ENCODE measurements at places on chromosomes 6 and 20.
A peak's percentile ranks its signal among the peaks of the same experiment; 100 is the strongest.

DNA sequence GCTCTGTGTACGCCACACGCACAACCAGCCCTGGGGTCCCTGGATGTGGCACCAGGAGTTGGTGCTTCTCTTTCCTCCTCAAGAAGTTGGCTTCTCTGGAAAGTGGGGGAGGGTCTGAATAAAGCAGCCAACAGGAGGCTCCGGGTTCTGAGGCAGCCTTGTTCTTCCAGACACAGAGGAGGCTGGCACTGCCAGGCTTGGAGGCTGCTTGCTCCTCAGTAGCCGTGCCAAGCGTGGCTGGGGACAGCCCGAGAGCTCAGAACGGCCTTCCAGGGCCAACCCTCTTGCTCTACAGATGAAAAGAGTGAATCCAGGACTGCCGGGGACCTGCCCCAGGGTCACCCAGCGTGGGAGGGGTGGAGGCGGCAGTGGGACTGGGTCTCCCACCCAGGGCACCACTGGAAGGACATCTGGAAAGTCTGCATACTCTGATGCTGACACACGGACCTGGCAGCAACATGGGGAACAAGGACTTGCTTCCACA lies 70.4 kb downstream of the SLC22A23 start:
- no peak for DNase-seq

- DNase-seq = no peak
Measured at GRCh38 chr6:25655723-25656122, 3.7 kb downstream of the SCGN start.

DNA sequence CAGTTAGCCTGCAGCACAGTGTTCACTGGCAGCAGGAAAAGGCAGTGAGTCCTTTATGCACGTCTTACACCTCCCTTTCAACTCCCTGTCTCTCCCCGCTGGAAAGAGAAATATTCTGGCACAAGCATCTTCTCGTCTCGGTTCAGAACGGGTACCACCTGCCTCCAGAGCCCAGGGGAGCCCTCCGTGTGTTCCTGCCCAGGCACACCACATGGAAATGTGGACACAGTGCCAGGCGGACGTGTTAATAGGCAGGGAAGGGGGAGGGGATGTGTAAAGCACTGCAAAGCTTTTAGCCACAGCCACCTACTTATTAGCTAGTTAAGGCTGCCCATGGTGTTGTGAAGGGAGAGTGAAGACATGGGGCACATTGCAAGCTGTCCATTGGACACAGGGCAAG lies 219.7 kb downstream of the FARS2 start:
- DNase-seq = no peak

GRCh38 chr20:44075191-44075949 lies 111.6 kb downstream of the JPH2 start:
- DNase-seq = no peak

- DNase-seq = no peak
Measured at GRCh38 chr6:101956961-101957360, 563.5 kb downstream of the GRIK2 start.

- no peak for DNase-seq
Measured at GRCh38 chr6:39366931-39367618, 44.6 kb upstream of the KCNK16 start.

GRCh38 chr6:82902290-82902689 lies 163.4 kb downstream of the UBE3D start:
- no peak for DNase-seq

GRCh38 chr6:56025795-56026194 lies 150.4 kb upstream of the BMP5 start:
- no peak for DNase-seq

DNA sequence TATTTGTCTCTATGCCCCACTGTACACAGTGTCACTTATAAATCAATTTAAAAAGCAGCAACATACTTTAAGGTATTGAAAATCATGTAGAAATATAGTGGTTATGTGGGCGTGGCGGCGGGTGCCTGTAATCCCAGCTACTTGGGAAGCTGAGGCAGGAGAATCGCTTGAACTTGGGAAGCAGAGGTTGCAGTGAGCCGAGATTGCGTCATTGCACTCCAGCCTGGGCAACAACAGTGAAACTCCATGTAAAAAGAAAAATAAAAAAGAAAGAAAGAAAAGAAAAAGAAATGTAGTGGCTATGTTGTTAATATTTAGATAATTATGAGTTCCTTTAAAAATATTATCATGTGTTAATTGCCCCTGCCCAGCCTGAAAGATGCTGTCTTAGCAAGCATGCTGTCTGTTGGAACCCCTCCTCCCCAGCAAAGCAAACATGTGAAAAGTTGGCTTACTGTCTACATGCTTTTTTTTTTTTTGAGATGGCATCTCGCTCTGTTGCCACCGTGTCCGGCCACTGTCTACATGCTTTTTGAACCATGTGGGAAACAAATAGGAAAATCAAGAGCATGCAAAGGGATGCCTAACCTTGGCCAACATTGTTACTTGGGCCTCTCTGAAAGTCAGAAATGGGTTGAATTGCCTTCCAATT lies 151.4 kb upstream of the TSHZ2 start:
- DNase-seq = no peak

- DNase-seq = no peak
Measured at GRCh38 chr6:149236589-149236988, 80.9 kb upstream of the TAB2 start.

- no peak for DNase-seq
Measured at GRCh38 chr6:109008054-109008453, 86.6 kb downstream of the SESN1 start.

GRCh38 chr20:12941025-12941424 lies 67.7 kb upstream of the SPTLC3 start:
- no peak for DNase-seq

GRCh38 chr6:115969930-115970273 lies 90.8 kb downstream of the FRK start:
- no peak for DNase-seq

GRCh38 chr6:36383606-36384005 lies 3.9 kb downstream of the ETV7 start:
- DNase-seq = peak; percentile 44

GRCh38 chr20:5734602-5735001 lies 15.6 kb upstream of the SHLD1 start:
- no peak for DNase-seq

- no peak for DNase-seq
Measured at GRCh38 chr20:53873230-53873604, 197.2 kb downstream of the BCAS1 start.

- DNase-seq = no peak
Measured at GRCh38 chr6:3510617-3511016, 53.8 kb upstream of the SLC22A23 start.

DNA sequence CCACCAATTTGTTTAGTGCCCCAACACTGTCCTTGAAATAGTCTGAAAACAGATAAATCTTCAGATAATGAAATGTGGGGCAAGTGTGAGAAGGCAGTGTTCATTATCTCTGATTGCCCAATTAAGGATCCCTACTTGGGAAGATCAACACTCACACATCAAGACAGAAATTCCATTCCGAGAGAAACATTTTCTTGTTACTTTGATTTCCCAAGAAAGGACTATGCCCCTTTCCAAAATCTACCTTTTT lies 16.2 kb downstream of the HMGN4 start:
- no peak for DNase-seq

DNA sequence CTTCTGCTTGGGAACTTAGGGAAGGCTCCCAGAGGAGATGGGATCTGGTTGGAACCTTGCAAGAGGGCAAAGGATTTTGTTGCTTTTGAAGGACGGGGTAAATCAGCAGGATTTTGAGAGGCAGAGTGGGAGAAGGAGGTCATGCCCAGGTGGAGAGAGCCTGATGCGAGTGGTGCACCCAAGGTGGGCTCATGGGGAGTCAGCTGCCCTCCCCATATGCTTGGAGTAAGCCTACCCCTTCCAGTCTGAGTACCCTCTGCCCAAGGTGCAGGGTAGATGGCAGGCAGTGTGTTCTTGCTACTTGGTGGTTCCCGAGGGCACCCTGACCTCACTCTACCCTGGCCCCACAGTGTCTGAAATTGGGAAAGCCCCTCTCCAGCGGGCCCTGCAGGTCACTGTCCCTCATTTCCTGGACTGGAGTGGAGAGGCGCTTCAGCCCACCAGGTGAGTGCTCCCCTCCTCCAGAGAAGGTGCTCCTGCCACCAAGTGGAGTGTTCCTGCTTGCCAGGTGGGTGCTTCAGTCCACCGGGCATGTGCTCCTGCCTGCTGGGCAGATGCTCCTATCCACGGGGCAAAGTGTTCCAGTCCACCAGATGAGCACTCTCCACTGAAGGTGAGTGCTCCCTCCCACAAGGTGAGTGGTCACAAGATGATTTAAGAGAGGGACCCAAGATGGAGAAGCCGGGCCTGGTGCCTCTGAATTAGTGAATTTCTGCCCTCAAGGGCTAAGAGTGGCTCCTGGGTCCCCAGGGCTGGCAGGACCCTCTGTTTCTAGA lies 3.4 kb downstream of the BPIFB2 start:
- DNase-seq = no peak

DNA sequence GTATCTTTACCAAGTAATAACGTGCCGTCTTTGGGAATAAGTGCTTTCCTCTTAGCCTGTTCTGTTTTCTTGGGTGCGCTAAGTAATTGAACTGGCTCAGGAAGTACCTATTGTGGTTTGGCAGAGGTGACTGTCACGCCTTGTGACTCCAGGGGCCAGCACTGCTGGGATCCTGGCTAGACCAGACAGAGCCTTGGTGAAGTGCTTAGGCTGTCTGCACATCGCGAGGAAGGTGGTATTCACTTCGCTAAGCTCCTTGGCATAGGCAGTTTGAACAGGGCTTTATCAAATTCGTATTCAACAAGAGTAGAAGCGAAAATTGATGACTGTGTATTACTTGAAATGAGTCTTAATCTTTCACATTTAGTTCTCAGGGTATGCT lies 17.6 kb downstream of the PRDM1 start:
- peak; percentile 64 for DNase-seq

- DNase-seq = no peak
Measured at GRCh38 chr6:135166515-135166914, 14.6 kb upstream of the MYB start.
